ENCODE measurements at places on chromosomes 4 and X.

DNA sequence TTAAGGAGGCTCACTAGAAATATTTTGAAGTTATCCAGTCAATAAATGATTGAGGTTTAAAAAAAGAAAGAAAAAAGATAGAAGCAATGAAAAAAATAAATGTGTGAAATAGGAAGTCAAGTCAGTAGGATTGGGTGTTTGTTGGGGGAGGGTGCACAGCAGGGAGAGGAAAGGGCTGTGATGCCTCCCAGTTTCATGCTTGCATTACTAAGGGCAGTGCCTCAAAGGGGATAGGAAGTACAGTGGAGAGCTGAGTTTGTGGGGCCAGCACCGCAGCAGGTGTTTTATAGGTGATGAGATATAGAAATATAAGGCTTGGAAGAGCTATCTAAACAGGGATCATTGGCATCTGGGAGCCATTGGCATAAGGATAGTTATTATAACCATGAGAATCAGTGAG, 919.2 kb downstream of the STIM2 start:
- no peak for DNase-seq

- no peak for DNase-seq
These were observed 192.6 kb downstream of the AFAP1 start for GRCh38 chr4:7747062-7747385.

GRCh38 chrX:83829874-83830273, 31.1 kb upstream of the CYLC1 start:
- no peak for DNase-seq

GRCh38 chr4:151165205-151166000, 66.0 kb downstream of the RPS3A start:
- DNase-seq = no peak

DNA sequence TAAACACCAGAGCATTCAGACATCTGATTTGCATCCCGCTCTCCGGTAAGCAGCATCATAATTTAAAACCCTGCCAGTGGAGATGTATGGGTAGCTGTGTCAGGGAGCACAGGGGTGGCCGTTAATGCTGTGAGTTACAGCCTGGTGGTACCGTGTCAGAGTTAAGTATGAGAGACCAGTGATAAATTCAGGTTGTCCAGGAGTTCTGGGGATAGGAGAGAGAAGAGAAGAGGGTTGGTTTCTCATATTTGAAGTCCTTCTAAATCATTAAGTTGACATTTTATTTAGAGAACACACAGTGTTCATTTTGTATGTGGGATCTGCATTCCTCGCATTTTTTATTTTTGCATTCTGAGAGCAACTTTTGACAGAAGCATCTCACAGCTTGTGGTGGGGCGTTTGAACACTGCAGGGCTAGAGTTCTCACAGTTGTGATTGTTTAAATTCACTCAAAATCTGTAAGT, 157.6 kb downstream of the DCLK2 start:
- no peak for DNase-seq

- DNase-seq = no peak
These were observed 332.7 kb upstream of the IGFBP7 start for GRCh38 chr4:57442831-57443291.

- no peak for DNase-seq
These were observed 66.2 kb downstream of the MAB21L2 start for GRCh38 chr4:150648123-150648522.

GRCh38 chrX:40154853-40155588, 57.3 kb upstream of the BCOR start:
- no peak for DNase-seq

DNA sequence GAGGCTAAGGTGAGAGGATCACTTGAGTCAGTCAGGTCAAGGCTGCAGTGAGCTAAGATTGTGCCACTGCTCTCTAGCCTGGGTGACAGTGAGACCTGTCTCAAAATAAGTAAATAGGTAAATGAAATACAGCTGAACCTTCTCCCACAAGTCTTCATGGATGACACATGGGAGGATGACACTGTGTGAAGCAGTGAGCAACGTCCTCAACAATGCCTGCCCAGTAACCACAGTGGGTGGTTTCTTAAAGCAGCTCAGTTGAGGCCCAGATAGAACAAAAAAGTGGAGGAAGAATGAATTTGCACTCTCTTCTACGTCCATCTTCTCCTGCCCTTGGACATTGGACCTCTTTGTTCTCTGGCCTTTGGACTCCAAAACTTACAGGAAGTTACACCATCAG, 52.7 kb downstream of the MSX1 start:
- DNase-seq = no peak

- no peak for DNase-seq
These were observed 253.3 kb upstream of the MAGEB2 start for GRCh38 chrX:29962061-29962460.

DNA sequence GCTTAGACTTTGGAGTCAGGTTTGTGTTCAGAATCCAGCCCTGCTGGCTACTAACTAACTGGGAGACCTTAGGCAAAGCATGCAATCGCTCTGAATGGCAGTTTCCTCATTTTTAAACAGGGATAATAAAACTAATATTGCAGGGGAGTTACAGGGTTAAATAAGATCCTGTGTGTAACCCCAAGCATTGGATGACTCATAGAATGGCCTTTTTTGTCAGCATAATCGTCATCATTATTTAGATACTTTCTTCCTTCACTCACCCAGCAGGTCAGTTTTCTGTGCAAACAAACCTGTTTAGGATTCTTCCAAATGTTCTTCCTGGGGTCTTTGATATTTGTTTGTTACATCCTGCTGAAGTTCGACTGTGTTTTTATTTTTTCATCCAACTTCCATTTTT, 208.2 kb downstream of the EVC2 start:
- DNase-seq = no peak

DNA sequence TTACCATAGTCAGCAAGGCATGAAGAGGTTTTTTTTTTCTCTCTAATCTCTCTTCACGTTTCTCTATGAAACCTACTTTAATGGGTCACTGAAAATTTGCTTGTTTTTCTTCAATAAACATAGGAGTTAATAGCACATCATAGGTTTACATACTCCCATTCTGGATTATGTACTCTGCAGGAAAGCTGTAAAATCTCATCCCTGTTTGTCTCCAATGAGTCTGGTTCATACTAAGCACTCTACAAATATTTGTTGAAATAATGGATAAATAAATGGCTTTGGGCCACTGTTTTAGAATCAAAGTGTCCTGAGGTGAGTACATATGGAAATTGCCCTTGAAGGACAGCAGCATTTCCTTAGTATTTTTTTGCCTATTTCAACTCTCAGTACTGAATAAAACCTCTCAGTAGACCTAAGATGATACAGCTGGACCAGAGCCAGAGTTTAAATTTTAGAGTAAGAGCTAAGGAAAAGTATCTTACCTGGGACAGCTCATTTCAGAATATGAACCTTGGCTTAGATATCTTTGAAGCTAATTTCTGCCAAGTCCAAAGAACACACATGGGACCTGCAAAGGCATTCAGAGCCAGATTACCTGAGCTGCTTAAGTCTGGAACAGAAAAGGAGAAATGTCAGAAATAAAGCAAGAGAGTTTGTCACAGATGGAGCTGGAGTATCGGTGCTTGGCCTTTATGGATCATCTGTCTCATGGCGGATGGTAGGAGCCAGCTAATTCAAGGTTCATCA, 34.4 kb downstream of the PF4 start:
- no peak for DNase-seq

DNA sequence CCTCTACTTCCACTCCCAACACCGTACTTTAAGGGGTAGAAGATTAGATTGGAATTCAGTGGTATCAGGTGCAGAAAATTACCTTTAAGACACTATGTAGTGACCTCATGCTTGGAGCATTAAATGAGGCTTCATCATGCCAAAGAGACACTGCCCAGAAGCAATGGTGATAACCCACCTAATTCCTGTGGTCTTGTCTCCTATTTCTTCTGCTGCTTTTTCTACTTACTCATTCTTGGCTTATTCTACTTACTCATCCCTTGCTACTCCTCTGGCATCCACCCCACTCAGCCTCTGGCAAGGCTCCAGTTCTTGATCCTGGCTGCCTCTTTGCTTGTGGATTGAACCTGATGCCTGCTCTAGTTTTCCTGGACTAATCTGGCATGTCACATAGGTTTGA, 62.3 kb upstream of the ADAMTS3 start:
- no peak for DNase-seq

GRCh38 chr4:30268370-30268769, 451.8 kb upstream of the PCDH7 start:
- no peak for DNase-seq
